Stimulated activated CD8-positive, alpha-beta memory T cell treated with anti-CD3 and anti-CD28 coated beads, Interleukin-15, amount 100 ng/mL, for 4 hours (primary cell): ENCODE measurements at places on chromosomes 11 and 22.

- no peak for DNase-seq
Measured at GRCh38 chr11:126419801-126420697, 64.6 kb downstream of the ST3GAL4 start.

DNA sequence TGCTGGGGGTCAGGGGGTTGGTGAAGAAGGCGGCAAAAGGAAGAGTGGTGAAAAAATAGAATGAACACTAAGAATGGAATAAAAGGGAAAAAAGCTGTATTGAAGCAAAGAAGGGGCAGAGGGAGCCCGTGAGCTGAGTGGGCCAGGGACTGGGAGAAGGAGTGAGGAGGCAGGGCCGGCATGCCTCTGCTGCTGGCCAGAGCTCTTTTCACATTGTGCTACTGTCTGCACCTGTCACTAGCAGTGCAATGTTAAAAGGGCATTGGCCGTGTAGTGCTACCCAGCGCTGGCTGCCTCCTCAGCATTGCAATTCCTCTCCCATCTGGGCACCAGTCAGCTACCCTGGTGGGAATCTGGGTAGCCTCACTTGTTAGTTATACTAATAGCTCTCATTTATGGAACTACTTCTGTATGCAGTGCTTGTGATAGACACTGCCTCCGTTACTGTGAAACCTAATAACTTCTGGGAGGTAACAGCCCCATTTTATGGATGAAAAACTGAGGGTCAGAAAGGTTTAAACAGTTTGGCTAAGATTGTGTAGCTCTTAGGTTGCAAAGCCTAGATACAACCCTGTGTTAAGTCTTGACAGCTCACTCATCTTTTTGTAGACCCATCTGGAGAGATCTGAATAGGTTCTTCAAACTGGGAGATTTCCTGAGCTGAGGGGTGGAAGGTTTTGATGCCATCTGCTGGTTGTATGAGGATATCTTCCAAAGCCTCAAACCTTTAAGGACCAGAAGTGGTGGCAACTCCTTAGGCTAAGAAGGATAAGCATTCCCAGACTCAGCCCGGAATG lies 8.5 kb downstream of the YPEL4 start:
- DNase-seq = no peak

- no peak for DNase-seq
Measured at GRCh38 chr11:70751142-70751734, 352.9 kb downstream of the CTTN start.

- DNase-seq = no peak
Measured at GRCh38 chr11:62435846-62436660, 17.2 kb downstream of the SCGB1A1 start.

GRCh38 chr11:107598225-107599139 lies 7.5 kb downstream of the ELMOD1 start:
- DNase-seq = no peak

GRCh38 chr11:103927535-103927934 lies 108.9 kb upstream of the DDI1 start:
- DNase-seq = no peak

DNA sequence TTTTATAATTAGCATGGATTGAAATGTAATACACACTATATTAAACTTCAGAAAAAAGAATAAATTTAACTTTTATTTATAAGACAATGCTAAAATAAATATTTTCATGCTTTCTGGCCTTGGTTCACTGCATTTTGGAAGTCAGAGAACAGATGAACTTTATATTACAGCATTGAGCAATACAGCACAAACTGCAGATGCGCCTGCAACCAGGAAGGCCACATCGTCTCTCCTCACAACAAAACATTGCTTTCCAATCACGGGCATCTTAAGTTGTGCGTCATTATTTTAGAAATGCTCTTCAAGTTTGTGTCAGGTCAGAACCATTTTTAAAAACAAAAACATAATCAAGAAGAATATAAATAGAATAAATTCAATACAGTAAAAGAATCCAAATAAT lies 89.3 kb upstream of the CEP126 start:
- no peak for DNase-seq

- DNase-seq = no peak
Measured at GRCh38 chr22:30314915-30315314, 11.8 kb downstream of the TBC1D10A start.

DNA sequence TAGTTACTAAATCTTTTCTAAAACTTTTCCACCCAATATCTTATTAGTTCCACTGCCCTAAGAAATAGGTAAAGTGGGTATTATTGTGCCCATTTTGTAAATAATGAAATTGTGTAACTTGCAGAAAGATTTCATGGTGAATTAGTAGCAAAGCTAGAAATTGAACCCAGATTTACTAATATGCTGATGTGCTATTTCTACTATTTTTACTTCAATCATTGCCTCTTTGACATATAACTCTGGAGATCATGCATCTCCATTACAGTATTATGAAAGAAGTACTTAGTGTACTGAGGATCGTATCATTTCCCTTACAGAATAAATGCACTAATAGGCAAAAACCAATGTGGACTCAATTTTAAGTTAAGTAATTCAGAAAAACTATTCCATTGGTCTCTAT lies 119.0 kb downstream of the CSTPP1 start:
- no peak for DNase-seq

DNA sequence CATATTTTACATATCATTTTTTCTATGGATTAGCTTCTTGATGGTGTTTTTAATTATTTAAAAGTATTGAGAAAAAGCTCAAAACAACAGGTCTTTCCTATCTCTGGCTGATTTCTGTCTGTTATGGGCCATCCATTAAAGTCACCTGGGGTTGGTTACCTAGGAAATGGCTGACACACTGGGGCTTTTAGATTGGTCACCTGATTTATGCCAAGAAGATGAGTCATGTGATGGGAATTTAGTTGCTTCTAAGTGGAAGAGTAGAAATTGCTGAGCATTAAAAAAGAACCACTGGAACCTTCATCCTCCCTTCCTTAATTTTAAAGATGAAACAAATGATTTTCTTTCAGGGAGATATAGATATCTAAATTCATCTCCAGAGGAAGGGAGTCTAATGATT lies 48.8 kb upstream of the LARGE1 start:
- no peak for DNase-seq

DNA sequence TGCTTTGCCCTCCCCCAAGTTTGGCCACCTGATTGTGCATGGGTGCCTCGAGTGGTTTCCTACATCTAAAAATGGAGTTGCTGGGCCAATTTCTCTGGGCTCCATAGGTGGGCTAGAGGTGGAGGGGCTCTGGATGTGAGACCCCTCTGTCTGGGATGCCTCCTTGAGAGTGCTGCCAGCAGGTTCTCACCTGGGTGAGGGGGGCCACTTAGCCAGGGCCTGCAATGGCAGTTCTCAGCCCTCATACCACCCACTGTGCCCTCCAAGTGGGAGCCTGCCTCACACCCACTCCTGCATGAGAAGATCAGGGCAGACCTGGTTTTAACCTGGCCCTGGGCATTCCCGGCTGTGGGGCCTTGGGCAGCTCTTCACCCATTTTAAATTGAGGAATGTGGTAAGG lies 83.9 kb downstream of the CABIN1 start:
- DNase-seq = no peak

DNA sequence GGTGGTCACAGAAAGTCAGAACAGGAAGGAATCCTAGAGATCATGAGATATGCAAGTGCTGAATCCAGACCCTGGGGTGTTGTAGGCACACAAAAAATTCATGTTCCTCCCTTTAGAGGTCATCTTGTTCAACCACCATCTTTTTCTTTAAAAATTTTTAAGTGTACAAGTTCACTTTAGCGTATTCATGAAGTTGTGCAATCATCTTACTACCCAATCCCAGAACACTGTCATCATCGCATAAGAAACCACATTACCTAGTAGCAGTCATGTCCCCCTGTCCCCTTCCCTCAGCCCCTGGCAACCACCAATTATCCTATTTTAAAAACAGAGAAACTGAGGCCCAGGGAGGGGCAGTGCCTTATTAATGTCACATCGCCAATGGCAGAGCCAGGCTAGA lies 20.3 kb upstream of the WNT11 start:
- no peak for DNase-seq

DNA sequence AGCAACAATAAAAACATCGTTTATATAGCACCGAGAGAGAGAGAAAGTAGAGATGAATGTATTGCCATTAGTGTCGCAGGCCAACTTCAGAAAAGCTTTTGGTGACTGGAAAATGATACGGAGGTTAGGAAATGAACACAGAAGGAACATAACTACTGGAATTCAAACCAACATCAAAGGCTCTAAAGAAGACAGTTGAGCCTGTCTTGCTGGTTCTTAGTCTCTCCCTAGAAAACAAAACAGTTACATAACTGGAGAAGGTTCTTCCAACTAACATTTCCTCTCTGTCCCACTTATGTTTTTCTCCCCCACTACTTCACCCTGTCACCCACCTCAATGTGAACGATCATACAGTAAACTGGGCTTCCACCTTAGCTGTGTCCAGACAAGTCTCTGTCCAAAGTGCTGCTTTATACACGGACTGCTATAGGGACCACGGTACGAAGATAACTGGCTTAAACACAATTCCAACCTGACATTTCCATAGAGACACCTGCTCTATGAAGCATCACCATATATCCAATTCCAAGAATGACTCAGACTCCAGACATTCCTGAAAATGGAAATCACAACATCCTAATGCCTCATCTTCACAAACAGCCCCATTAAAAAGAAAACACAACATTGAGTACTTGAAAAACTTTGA lies 85.2 kb upstream of the ARHGAP32 start:
- DNase-seq = no peak

DNA sequence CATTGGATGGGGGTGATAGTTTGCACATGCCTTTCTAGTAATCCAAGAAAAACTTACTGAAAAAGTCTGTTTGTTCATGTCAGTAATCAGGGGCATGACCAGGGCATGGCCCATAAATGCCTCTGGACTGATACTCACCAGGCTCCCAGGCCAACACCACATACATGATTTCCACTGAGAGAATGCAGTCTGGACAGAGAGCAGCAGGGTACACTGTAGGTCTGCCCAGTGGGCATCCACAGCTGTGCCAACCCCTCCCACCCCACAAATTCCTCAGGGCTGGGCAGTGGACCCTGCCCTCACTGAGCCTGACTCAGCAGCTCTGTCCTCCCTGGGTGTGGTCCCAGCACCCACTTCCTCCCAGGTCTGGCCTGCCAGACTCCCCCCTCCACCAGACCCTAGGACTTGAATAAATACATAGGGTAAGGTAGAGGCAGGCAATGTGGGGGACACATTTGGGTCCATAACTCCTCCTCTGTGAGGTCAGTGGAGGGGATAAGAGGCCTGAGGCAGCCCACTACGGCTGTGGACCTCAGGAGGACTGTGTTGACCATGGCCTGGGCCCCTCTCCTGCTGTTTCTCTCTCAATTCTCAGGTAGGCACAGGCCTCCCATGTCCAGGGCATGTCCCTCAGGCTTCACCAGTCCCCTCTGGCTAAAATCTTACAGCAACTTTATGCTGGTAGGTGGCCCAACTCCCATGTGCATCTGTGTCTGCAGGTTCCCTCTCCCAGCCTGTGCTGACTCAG lies 92.2 kb upstream of the TOP3B start:
- no peak for DNase-seq

- no peak for DNase-seq
Measured at GRCh38 chr11:17428925-17429324, 40.5 kb upstream of the KCNJ11 start.
